Activated T-helper 1 cell treated with anti-CD3 and anti-CD28 coated beads, Interleukin-2, amount 50 U/mL, for 16 hours (primary cell): ENCODE measurements at places on chromosomes 5 and 9.

- no peak for DNase-seq
Measured at GRCh38 chr5:109016300-109016699, 268.6 kb downstream of the FER start.

DNA sequence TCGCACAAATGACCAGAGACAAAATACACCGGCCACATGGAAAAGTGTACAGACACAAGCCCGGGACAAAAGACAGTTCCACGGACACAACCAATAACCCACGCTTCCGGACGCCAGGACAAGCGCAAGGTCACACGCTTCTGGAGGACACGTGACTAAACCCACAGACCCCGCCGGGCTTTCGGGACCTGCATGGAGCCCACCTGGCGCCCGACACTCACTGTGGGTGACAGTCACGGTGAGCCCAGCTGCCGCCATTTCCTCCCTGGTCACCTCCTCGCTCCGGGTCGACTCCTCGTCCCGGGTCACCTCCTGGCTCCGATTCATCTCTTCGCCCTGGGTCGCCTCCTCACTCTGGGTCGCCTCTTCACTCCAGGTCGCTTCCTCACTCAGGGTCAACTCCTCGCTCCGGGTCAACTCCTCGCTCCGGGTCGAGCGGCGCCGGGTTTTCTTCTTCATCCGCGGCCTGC lies 470 bp downstream of the BAG1 start:
- DNase-seq, result peak; percentile 23

GRCh38 chr9:31535651-31536050 lies 848.8 kb upstream of the ACO1 start:
- no peak for DNase-seq

DNA sequence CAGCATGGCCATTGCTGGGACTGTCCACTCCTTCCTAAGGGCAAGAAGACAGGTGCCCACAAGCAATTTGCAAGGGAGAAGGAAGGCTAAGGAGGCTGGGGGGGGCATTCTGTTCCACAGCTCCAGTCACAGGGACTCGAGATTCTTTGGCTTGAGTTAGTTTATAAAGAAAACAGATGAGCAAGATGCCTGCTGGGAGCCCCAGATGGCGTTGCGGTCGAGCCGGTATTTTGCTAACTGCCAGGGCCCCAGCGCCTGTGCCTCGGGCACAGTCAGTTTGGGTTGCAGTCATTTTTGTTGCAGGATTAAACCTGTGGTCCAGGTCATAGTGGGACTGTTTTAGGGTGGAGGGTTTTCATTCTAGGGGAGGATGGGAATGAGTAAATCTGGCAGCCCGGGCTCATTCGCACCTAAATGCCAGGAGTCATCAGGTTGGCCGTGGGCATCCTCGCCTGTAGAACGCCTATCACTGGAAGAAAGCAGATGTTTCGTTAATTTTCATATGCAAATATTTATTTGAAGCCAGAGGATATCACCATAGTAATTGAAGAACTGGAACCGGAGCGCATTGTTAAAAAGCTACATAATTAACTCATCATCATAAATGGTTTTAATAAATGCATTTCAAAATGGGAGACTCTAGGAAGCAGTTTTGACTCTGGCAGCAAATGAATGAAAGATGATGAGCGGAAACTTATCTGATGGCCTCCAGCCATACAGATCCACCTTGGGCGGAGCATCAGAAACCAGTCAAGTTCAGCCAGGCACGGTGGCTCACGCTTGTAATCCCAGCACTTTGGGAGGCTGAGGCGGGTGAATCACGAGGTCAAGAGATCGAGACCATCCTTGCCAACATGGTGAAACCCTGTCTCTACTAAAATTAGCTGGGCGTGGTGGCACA lies 87.1 kb upstream of the FCN2 start:
- no peak for DNase-seq

DNA sequence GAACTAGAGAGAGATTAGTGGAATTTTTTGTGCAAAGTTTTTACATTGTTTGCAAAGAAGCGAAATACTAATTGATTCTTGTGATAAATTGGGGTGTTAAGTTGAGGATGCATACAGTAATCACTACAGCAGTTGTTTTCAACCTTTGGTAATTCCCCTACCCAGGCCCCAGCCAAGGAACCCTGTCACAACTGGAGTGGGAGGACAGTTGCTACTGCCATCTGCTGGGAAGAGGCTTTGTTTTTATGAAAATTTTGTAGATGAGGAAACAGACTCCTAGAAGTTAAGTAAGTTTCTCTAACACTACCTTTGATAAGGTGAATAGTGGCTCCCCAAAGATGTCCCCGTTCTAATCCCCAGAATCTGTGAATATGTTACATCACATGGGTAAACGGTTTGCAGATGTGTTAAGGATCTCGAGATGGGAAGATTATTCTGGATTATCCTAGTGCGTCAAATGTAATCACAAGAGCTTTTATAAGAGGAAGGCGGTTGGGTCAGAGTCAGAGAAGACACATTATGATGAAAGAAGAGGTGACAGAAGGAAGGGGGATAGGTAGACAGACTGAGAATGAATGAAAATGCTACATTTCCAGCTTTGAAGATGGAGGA lies 34.0 kb upstream of the PPP1R2B start:
- DNase-seq, result no peak

DNA sequence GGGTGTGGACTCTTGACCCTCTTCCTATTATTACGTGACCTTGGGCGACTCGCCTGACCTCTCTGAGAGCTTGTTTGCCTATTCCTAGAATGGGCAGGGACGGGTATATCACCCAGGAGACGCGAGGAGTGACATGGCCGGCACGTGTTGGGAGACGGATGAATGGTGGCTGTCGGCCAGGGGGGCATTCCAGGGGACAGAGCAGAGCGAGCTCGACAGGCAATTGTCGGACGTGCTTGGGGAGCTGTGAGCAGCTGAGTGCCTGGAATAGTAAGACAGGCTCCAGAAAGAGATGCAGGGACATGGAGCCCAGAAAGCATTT lies 29.3 kb upstream of the UNC5A start:
- DNase-seq, result no peak

GRCh38 chr9:90555351-90556057 lies 87.1 kb downstream of the DIRAS2 start:
- no peak for DNase-seq

- DNase-seq, result no peak
Measured at GRCh38 chr9:106020186-106020585, 325.8 kb downstream of the TMEM38B start.

GRCh38 chr5:173152547-173152946 lies 8.2 kb downstream of the BNIP1 start:
- no peak for DNase-seq

- DNase-seq, result no peak
Measured at GRCh38 chr9:89596937-89597555, 7.8 kb upstream of the GADD45G start.

GRCh38 chr9:109088221-109088620 lies 31.5 kb downstream of the TMEM245 start:
- DNase-seq, result no peak

DNA sequence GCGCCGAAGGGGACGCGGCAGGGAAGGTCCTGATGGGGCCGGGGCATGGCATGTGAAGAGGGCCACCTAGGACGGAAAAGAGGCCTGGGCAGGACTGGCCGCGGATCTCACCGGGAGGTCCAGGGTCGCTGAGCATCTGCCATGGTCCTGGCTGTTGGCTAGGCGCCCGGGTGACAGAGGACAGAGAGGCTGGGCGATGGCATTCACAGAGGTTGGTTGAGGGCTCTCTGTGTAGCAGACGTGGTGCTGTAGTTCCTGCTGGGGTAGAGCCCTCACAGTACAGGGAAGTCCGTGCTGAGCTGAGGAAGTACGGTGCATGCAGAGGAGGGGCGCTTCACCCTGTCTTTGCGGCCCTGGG lies 427 bp downstream of the PCYOX1L start:
- DNase-seq, result no peak

DNA sequence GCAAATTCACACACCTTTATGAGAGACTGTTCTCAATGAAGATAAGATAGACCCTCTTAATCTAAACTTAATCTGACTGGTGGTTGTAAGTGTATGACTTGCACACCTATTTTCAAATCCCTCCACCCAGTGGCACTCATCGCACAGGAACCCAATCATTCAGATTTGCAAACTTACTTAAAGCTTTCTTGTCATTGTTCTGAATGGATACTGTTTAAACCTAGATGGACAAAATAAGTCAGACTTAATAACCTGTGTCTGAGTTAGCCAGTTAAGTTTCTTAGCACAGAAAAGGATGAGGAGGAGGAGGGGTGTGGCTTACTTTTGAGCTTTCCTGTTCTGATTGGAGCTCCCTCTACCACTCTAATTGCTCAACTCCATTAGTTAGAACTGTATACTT lies 252.4 kb upstream of the CCNH start:
- no peak for DNase-seq

GRCh38 chr5:88695232-88695631 lies 187.8 kb downstream of the MEF2C start:
- no peak for DNase-seq

DNA sequence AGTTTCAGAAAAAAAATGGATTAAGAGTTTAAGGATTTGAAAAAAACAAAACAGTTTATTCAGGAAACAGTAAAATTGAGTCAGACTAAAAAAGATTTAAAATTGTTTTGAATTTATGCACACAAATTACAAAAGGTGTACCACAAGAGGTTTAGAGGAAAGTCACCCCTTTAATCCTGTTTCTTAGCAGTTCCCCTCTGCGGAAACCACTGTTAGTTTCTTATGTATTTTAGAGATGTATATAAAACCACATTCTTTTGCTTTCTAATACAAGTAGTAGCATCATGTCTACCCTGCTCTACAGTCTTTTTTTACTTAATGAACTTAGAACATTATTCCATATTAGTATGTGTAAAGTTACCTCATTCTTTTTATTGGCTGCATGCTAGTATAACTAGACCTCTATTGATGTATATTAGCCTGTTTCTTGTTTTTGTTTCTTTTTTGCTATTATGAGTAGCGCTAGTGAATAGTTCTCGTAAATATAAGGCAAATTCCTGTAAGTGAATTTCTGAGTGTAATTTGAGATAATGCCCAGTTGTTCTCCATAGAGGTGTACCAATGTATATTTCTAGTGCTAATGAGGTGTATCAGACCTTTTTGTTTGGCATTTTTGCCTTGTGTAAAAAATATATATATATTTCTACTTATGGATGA lies 20.0 kb downstream of the GPBP1 start:
- no peak for DNase-seq

- peak; percentile 18 for DNase-seq
Measured at GRCh38 chr9:36995927-36996705, 38.0 kb downstream of the PAX5 start.

- no peak for DNase-seq
Measured at GRCh38 chr5:157870837-157871834, 12.2 kb upstream of the CLINT1 start.

DNA sequence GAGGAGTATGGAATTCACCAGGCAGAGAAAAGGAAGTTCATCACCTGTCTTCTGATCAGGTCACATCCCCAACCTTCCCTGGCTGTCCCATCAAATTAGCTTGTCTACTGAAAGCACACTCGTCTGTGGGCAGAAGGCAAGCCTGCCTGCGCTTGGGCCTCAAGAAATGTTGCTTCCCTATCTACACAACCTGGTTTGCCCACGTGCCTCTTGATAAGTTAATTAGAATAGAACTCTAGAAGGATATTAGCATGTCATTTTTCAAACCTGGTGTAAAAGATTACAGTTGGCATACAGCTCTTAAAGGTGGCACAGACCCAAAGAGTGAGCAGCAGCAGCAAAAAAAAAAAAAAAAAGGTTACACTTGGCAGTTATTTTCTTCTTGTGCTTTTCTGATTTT lies 5.1 kb downstream of the TTC23L start:
- DNase-seq, result no peak

- no peak for DNase-seq
Measured at GRCh38 chr5:39190311-39191102, 28.9 kb downstream of the FYB1 start.

DNA sequence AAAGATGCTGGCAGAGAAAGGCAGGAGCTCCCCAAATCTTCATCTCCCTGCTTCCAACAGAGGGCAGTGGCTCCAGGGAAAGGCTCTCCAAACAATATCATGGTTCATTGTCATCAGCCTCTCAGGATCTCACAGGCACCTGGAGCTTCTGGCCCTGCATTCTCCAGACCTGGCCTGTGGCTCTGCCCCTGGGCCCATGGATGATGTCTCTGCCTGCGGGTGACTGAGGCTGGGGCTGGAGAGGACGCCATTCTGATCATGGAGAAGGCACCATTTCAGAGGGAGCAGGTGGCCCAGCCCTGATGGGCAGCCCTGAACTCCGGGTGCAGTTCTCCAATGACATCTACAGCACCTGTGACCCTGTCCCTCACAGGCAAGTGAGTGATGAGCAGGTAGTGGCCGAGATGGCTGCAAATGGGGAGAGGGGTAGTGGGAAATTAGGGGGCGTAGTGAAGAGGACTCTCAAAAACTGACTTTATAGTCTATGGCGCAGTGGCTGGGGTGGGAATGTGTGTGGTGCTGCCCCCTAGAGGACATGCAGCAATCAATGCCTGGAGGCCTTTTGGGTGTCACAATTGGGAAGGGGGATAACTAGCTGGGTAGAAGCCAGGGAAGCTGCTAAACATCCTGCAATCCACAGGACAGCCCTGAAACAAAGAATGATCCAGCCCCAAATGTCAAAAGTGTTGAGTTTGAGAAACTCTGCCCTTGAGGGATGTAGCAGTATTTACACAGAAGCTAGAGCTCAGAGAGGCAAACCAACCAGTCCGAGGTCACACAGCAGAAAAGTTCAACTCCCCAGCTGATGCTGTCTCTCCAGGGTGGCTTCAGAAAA lies 3.2 kb downstream of the SH3PXD2B start:
- DNase-seq, result no peak

DNA sequence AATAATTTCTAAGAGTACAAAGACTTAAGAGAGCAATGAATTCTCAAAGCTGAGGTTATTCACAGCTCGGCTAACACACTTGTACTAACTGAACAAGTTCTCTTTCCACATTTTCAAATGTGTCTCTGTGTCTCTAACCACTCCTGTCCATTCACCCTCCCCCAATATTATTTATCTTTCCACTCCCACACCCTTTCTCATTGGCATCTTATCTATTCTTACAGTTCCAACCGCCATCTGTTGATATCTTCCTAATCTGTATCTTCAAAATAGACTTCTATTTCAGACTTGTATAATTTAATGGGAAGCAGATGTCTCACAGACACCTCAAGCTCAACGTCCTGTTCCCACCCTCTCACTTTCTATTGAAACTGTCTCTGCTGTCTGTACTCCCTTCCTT lies 205.9 kb downstream of the ANXA1 start:
- DNase-seq, result no peak

GRCh38 chr9:7848498-7848897 lies 48.9 kb upstream of the DMAC1 start:
- DNase-seq, result no peak

DNA sequence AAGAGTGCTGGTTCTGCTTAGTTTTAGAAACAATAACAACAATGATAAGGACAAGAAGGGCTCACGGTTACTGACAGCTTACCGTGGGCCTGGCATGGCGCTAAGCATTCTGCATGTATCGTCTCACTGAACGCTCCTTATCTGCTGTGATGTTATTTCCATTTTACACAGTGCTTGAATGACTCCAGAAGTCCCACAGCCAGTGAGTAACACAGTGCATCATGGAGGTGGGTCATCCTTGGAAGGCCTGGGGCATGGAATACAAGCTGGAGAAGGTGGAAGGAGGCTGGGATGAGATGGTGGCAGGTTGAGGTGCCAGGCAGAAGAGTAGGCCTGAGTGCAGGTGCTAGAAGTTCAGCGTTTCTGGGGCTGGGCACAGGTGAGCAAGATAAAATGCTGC lies 36.5 kb upstream of the FAT2 start:
- no peak for DNase-seq
